ENCODE measurements at places on chromosomes 3 and 15.
A peak's percentile ranks its signal among the peaks of the same experiment; 100 is the strongest.

GRCh38 chr3:28745916-28746617, 397.4 kb upstream of the AZI2 start:
- DNase-seq, result no peak

GRCh38 chr15:69299451-69299886, 757 bp downstream of the PAQR5 start:
- no peak for DNase-seq

GRCh38 chr3:127629467-127630403, 750 bp downstream of the PODXL2 start:
- DNase-seq, result peak; percentile 21

DNA sequence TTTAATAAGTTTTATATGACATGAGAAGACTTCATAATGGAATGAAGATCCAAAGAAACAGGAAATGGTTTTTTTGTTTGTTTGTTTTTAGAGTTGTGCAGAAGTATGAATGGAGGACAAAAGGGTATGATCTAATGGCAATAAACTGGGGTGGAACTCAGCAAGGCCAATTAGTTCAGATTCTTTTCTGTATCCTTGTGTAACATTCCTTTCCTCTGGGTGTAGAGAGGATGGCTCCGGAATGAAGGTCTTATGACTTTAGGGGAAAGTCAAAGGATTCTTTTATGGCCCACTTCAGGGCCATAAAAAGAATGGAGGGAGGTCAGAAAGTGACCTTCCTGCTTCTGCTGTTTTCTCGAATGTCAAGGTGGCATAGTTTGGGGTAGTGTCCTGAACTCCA, 152.6 kb downstream of the DPH6 start:
- peak; percentile 26 for DNase-seq

DNA sequence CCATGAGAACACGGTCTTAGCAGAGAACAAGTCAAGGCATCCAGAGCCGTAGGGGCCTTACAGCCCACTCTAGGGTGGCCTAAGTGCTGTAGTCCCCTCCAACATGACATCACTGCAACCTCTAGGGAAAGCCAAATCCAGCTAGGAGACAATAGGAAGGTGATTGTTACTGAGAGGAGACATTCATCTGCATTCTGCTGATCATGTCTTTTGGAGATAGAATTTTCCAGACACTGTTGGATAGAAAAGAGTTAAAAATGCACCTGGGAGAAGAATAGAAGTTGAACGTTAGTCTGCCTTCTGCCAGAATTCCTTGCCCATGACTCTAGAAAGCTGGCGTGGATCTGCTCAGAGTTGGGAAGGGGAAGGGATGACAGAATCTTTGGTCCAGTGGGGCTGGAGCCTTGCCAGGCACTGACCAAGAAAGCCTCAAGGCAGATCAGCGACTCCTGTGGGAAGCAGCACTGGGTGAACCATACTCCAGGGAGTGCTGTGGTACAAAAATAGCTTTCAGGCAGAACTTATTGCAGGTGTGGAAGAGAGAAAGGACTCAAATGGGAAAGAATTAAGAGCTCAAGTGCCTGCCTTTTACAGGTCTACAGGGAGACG, 44.8 kb upstream of the RAF1 start:
- DNase-seq, result no peak

DNA sequence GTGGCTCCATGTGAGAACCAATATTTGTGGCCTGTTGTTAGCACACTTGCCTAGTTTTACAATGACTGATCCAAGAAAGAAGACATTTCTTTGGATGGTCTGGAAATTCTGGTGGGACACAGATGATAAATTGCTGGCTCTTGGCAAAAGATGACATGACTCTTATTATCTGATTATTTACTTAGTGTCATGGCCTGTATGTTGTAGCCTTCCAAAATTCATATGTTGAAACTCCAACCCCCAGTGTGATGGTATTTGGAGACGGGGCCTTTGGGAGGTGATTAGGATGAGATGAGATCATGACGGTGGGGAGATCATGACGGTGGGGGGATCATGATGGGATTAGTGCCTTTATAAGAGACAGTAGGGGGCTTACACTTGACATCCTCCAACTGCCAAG, 30.0 kb upstream of the AKAP13 start:
- no peak for DNase-seq

- no peak for DNase-seq
Measured at GRCh38 chr3:142319912-142320311, 94.5 kb upstream of the GK5 start.

- no peak for DNase-seq
Measured at GRCh38 chr3:147130461-147130860, 275.9 kb downstream of the ZIC4 start.

GRCh38 chr3:105746231-105746996, 122.4 kb downstream of the CBLB start:
- DNase-seq, result peak; percentile 81

- DNase-seq, result no peak
Measured at GRCh38 chr3:22315925-22316324, 564.9 kb upstream of the ZNF385D start.

DNA sequence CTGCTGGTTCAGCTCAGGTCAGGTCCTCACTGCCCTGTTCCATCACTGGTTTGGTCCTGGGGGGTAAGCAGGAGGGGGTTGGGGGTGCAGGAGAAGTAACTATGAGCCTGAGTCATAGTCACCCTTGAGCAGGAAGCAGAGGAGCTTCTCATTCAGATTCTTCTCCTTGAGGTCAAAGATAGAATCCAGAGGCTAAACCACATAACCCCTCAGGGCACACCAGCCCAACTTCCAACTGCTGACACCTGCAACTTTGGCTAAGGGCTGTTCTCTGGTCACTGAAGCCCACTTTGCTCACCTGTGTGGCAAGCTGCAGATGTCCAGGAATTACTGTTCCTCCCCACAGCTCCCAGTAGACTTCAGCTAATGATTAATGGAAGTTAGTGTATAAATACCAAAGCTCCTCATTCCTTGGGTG, 48.8 kb upstream of the LRRFIP2 start:
- peak; percentile 54 for DNase-seq

GRCh38 chr3:123122525-123123315, 55.9 kb downstream of the PDIA5 start:
- no peak for DNase-seq

- DNase-seq, result no peak
Measured at GRCh38 chr3:116591236-116591635, 118.3 kb upstream of the TUSC7 start.

DNA sequence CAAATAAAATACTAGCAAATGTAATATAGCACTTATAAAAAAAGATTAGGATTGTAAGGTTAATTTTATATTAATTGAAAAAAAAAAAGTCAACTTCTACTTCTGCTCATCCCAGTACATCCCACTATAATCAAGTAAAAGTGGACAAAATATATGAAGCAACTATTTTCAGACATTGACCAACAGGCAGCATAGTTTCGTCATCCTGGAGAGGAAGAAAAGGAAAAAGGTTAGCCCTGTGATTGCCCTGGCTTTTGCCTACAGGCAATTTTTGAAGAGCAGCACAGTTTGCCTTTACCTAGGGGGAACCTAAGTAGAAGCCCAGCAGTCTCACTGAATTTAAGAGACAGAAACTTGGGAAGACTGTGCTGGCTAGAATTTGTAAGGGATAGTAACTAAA, 52.2 kb upstream of the ACTC1 start:
- DNase-seq, result no peak

Data from small intestine (tissue), 16 donors.